ENCODE measurements at places on chromosomes 7 and 10. TPM values are rescaled to one million over a fixed set of nuclear protein-coding genes. Genes with fewer than 3 reads are reported as not detected.

The TCAF2 gene
- 4.3 TPM for total RNA-seq

The LGI1 gene
- 1.9 TPM for total RNA-seq

The ATG9B gene
- total RNA-seq = not detected

The FBXO24 gene
- total RNA-seq = 2.8 TPM

The WNT8B gene
- total RNA-seq = not detected

The ACSL5 gene
- total RNA-seq = 133 TPM

GRCh38 chr7:30853576-30853975 lies 58.1 kb upstream of the AQP1 start:
- no peak for DNase-seq
- H3K27me3 ChIP-seq = no peaks in the 10 kb centered on the region
- H3K4me1 ChIP-seq = no peaks in the 10 kb centered on the region
- H3K4me3 ChIP-seq = no peak overlapping the region
- H3K36me3 ChIP-seq = no peaks in the 10 kb centered on the region
- H3K27ac ChIP-seq = no peak overlapping the region

DNA sequence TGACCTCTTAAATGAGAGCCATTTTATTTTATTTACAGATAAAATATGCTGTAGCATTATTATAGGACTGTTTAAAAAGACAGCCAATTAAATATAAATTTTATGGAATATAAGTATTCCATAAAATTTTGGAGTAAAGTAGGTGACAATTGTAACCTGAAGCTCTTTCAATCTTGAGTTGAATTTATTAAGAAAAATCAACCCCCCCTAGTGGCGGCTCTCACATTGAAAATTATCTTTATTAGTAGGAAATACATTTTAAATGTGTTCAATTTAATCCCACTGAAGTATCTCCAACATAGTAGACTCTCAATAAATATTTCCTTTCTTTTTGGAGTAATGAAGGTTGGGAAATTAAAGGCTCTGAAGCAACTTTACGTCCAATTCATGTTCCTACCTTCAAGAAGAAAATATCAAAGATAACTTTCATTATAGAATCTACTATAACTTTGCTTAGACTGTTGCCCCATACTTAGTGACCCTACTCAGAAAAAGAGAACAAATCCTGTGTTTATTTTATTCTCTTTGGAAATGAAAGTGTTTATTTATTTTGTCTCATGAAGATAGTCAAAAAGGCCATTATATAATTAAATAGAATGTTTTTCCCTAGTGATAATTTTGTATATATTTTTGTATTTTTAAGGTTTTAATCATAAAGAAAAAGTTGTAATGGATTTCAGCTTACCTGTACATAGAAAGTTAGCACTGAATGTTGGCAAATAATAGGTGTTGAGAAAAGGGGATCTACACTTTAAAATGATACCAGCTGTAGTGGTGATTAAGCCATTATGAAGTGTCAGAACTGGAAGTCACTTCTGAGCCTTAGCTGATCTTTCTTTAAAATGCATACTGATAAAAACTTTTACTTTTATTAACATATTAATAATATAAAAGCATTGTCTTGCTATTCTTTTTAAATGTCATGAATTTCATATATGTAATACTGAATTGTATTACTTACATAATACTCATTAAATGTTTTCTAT lies 3.3 kb downstream of the AHR start:
- peak; percentile 75 for DNase-seq
- H3K27ac ChIP-seq = peak overlapping the region; percentile 98
- H3K4me1 ChIP-seq = peaks cover 38% of the 10 kb centered on the region
- H3K36me3 ChIP-seq = no peaks in the 10 kb centered on the region
- H3K27me3 ChIP-seq = no peaks in the 10 kb centered on the region
- H3K4me3 ChIP-seq = no peak overlapping the region

GRCh38 chr7:33649476-33650441 lies 255.6 kb upstream of the BMPER start:
- no peak overlapping the region for H3K4me3 ChIP-seq
- H3K27me3 ChIP-seq = no peaks in the 10 kb centered on the region
- no peaks in the 10 kb centered on the region for H3K36me3 ChIP-seq
- no peak for DNase-seq
- no peaks in the 10 kb centered on the region for H3K4me1 ChIP-seq

DNA sequence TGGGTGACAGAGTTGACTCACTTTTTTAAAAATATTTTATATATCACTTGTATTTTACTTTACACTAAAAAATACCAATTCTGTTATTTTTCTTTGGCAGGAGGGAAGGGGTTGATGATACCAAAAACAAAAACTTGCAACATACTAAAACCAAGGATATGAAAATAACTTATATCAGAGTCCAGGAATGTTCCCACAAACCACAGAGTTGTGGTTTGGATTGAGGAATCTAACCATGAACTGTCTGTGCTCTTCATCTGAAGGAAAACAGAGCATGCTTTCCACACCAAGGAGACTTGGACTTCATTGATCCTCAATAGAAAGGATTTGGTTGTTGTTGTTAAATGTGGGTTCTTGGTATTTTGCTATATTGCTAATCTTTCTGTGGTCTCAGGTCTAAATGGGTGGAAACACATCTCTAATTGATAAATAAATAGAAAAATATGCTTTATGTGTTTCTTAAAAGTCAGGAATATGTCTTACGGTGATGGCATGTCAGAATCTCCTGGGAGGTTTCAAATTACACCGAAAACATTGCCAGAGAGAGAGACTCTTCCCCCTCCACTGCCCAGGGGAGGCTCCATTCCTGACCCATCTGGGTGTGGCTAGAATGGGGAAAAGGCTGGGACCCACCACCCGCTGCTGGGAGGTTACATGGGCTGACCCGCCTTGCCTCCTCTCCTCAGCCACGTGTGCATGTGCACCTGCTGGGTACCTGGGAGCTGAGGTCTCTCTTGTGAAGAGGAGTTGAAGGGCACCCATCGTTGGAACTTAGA lies 46.9 kb upstream of the STK17A start:
- H3K4me1 ChIP-seq = no peaks in the 10 kb centered on the region
- no peaks in the 10 kb centered on the region for H3K36me3 ChIP-seq
- H3K4me3 ChIP-seq = no peak overlapping the region
- no peak for DNase-seq

DNA sequence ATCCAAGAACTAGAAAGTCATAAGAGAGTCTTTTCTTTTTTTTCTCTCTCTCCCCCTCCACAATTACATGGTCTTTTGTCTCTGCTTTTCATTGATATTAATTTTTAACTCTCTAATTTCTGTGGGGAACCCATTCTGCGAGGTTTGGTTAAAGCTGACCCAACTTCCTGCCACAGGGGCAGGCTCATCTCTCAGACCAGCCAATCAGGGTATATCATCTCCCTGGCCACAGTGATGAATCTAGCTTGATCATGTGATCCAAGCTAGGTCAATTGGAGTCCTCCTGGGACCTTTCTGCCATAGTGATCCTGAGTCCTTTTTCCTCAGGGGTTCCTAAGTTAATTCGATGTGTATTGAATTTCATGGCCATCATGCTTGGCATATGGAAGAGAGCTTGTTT lies 38.0 kb upstream of the TRUB1 start:
- DNase-seq = no peak
- no peaks in the 10 kb centered on the region for H3K4me1 ChIP-seq
- no peaks in the 10 kb centered on the region for H3K27me3 ChIP-seq
- H3K36me3 ChIP-seq = no peaks in the 10 kb centered on the region
- no peak overlapping the region for H3K27ac ChIP-seq

GRCh38 chr10:42428534-42428933 lies 209.8 kb downstream of the ZNF33B start:
- DNase-seq = no peak
- H3K4me1 ChIP-seq = no peaks in the 10 kb centered on the region
- no peaks in the 10 kb centered on the region for H3K36me3 ChIP-seq
- H3K27ac ChIP-seq = no peak overlapping the region

- no peaks in the 10 kb centered on the region for H3K36me3 ChIP-seq
- H3K4me1 ChIP-seq = peaks cover 7% of the 10 kb centered on the region
- no peaks in the 10 kb centered on the region for H3K27me3 ChIP-seq
- H3K27ac ChIP-seq = peak overlapping the region; percentile 38
- no peak for DNase-seq
These were observed 24.1 kb downstream of the GRIFIN start for GRCh38 chr7:2452074-2452507.

DNA sequence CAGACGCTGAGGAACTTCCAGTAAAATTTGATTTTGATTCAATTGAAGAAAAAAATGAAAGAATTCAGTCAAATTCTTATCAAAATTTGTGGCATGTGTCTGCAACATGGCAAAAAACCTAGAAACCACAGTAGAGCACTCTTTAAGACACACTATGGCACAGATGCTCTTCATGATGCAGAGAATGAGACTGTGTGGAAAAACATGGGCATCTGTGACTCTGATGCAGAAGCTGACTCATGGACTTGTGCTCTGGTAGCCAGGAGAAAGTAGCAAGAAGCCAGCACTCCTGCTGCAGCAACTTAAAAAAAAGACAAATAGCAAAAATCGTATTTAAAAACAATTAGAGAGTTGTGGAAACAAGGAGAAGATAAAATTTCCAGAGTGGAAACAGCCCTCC lies 8.9 kb upstream of the KCNK18 start:
- no peak overlapping the region for H3K4me3 ChIP-seq
- DNase-seq = no peak
- no peaks in the 10 kb centered on the region for H3K4me1 ChIP-seq
- H3K27ac ChIP-seq = no peak overlapping the region

GRCh38 chr7:142587578-142588191 lies 161.6 kb upstream of the PRSS1 start:
- no peaks in the 10 kb centered on the region for H3K4me1 ChIP-seq
- no peaks in the 10 kb centered on the region for H3K27me3 ChIP-seq
- H3K36me3 ChIP-seq = no peaks in the 10 kb centered on the region
- DNase-seq = no peak
- H3K4me3 ChIP-seq = no peak overlapping the region

DNA sequence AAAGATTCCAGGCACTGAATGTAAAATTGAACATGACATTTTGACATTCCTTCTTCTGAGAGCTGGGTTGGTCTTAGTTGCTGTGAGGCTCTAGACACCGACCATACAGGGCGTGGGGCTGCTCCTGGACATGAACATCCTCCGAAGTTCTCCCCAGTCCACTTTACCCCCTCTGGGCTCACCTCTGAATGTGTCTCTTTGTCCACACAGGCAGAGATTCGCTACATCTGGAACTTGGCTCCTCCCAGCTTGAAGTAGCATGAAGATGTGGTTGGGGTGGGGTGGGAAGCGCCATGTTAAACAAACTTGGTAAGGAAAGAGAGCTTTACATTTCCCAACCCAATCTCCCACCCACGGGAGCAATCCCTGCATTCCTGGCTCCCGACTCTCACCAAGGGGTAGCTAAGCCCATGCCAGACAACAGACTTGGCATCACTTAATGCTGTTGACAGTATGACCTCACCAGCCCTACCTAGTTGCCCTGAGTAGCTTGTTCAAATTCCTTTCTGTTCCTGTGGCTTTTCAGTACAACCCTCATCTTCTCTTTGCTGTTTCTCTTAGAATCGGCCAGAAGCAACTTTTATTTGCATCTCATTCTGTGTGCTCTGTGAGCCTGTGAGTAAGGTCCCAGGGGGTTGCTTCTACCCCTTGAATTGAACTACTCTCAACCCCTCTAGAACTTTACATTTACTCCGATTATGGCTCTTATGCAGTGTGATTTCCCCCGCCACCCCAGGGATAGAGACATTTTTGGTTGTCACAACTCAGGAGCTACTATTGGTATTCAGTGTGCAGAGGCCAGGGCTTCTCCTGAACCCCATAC lies 211.4 kb downstream of the SEC23IP start:
- no peaks in the 10 kb centered on the region for H3K4me1 ChIP-seq
- H3K4me3 ChIP-seq = no peak overlapping the region
- no peaks in the 10 kb centered on the region for H3K36me3 ChIP-seq

DNA sequence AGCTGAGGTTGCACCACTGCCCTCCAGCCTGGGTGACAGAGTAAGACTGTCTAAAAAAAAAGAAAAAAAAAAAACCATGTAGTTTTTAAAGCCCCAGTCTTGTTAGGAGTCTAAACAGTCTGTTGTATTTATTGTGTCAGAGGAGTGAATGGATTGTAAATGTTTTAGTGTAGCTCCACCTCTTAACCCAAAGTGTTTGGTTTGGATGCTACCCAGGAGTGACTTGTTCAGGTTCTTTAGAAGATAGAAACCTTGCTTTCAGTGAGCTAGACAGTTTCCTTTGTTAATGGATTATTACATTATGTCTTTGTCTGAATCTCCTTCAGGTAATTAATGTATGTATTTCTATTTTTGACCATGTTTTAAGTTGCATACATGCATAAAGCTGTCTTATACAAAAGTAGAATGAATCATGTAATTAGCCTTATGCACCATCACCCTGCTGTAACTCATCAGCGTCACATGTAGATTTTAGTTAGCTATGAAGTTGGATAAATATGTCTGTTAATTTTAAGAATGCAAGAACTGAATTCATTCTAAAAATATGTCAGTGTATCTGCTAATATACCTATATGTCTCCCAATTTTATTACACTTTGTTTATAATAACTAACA lies 97.7 kb downstream of the TAF3 start:
- DNase-seq = no peak
- H3K4me1 ChIP-seq = no peaks in the 10 kb centered on the region
- H3K27ac ChIP-seq = no peak overlapping the region

GRCh38 chr7:139661903-139662302 lies 115.9 kb downstream of the HIPK2 start:
- H3K36me3 ChIP-seq = no peaks in the 10 kb centered on the region
- no peak overlapping the region for H3K4me3 ChIP-seq
- no peak overlapping the region for H3K27ac ChIP-seq
- H3K4me1 ChIP-seq = peaks cover 15% of the 10 kb centered on the region
- no peak for DNase-seq

GRCh38 chr10:53843736-53844362 lies 957.2 kb downstream of the PCDH15 start:
- no peak for DNase-seq
- no peak overlapping the region for H3K4me3 ChIP-seq
- no peaks in the 10 kb centered on the region for H3K4me1 ChIP-seq
- no peaks in the 10 kb centered on the region for H3K36me3 ChIP-seq

- no peak for DNase-seq
- H3K4me3 ChIP-seq = no peak overlapping the region
- no peaks in the 10 kb centered on the region for H3K4me1 ChIP-seq
- no peaks in the 10 kb centered on the region for H3K27me3 ChIP-seq
- no peak overlapping the region for H3K27ac ChIP-seq
- no peaks in the 10 kb centered on the region for H3K36me3 ChIP-seq
These were observed 23.8 kb downstream of the SUFU start for GRCh38 chr10:102527546-102527945.

DNA sequence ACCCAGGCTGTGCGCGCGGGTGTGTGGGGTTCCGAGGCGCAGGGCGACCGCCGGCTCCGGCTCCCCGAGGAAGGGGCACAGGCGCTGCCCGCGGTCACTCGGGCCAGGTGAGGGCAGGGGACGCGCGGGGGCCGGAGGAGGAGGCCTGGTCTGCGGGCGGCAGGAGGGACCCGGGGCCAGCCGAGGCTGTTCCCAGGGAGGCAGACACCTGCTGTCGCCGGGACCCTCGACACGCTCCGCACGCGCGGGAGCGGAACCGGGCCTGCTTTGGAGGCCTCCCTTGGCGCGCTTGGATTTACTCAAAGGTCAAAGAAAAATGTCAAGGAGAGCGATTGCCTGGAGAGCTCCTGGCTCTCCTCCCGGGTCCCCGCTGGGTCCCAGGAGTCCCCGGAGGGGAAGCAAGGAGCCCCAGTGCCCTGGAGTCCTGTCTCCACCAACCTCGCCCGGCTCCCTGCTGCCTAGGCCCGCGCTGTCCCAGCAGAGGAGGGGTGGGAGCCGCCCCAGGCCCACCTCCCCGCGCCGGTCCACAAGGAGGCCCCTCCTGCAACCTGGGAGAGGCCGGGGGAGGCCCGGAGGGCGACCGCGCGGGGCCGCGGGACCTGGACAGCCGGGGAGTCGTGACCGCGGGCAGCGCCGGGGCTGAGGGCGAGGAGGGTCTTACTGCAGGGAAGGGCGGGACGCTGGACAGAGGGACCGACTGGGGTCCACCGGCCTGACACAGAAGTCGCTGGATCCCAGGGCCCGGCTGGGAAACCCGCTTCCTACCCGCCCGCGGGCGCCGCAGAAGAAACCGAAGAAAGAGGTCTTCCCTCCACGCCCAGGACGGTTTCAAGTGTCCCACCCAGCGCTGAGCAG lies 348.9 kb downstream of the DNAJB6 start:
- peaks cover 58% of the 10 kb centered on the region for H3K27me3 ChIP-seq
- peak; percentile 37 for DNase-seq
- H3K27ac ChIP-seq = no peak overlapping the region

Data from Peyer's patch (tissue), 4 donors.